Naive B cell (primary cell): ENCODE measurements at places on chromosomes 6 and 20. TPM values are rescaled to one million over a fixed set of nuclear protein-coding genes. Genes with fewer than 3 reads are reported as not detected.

- no peak for DNase-seq
Measured at GRCh38 chr6:106098383-106099234, 12.5 kb downstream of the PRDM1 start.

GRCh38 chr20:31617432-31618104 is 12.5 kb downstream of the ID1 start:
- DNase-seq, result peak; percentile 28

DNA sequence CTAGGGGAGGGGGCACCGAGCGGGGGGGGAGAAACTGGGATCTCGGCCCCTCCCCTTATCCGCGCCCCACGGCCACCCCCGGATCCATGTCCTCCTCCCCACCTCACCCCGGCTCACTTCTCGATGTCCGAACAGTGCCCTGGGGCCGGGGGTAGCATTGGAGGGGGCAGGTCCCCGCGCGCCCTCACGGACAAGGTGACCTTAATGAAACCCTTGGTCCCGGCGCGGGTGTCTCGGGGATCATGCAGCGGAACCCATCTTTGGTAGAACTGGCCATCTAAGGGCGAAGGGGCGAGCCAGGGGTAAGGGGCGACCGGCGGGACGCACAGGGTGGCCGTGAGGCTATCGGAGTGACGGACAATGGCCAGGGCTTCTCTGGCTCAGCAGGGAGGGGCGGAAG is 13.6 kb upstream of the SPAG4 start:
- DNase-seq, result no peak

- no peak for DNase-seq
Measured at GRCh38 chr20:24993337-24994185, 1.0 kb upstream of the APMAP start.

DNA sequence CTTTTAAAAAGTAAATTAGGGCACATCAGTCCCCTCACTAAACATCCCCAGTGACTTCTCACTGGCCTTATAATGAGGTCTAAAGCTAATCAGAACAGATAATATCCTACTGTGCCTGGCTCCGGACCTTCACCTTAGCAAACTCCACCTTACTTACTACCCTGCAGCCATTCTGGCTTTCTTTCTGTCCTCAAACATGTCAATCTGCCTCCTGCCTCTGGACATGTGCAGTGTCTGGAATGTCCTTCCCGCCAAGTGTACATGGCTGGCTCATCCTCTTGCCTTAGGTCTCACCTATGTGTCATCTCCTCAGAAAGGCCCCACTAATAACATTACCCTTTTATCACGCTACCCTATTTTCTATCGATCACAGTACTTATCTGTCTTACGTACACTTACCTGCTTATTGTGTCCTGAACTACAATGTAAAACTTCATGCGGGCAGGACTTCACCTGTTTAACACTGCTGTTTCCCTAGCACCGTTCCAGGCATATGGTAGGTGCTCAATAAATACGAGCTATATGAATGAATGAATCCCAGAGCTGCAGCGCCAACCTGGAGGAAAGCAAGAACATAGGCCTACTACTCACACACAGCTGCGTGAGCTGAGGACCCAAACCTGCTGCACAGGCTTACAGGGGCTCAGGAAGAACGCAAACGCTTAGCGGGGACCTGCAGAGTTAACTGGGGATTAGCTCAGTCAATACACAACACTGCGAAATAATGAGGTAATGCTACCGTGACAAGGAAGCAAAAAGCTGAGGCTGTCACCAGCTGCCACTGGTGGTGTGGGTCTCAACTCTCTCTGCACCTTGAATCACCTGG is 991 bp downstream of the UQCC2 start:
- no peak for DNase-seq

- DNase-seq, result no peak
Measured at GRCh38 chr6:139708337-139709199, 334.1 kb upstream of the CITED2 start.

GRCh38 chr20:35767683-35768481 is 3.9 kb upstream of the PHF20 start:
- peak; percentile 80 for DNase-seq

GRCh38 chr6:20204512-20204894 is 7.8 kb downstream of the MBOAT1 start:
- DNase-seq, result no peak

DNA sequence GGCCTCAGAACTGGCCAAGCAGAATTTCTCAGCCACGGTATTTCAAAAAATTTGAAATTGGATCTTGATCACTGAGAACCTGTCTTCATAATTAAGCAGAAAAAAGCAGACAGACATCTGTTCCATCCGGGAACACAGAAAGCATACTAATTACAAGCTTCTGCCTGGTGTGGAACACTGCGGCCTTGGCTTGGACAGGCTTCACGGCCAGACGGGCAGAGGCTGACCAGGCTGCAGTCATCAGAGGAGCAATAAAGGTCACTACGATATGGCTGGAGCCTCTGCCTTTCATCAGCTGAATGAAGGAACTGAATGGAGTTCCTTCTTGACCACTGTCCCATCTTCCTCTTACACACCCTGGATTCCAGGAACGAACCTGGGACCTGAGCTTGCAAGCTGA is 3.9 kb upstream of the NRSN1 start:
- DNase-seq, result no peak

- DNase-seq, result no peak
Measured at GRCh38 chr20:21522481-21523280, 8.8 kb upstream of the NKX2-2 start.

DNA sequence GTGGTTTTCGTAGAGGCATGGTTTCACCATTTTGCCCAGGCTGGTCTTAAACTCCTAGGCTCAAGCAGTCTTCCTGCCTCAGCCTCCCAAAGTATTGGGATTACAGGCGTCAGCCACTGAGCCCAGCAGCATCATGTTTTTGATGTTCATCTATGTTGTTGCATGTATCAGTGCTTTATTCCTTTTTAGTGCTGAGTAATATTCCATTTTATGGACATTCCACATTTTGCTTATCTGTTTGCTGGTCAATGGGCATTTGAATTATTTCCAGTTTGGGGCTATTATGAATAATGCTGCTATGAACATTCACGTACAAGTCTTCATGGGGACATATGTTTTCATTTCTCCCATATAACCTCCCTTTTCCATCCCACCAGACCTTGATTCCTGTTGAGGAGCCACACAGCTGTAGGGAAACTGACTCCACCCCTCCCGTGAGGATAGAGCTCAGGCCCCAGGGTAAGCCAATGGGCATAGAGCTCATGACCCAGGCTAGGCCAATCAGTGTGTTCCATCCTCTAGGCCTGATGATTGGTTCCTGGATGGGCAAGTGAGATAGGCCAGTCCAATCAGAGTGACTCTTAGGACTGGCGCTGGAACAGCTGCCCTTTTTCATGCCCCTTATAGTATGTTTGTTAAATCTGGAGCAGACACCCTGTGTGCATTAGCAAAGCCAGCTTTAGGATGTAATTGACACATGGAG is 49.5 kb downstream of the DLGAP4 start:
- DNase-seq, result no peak

GRCh38 chr6:345747-346385 is 45.7 kb upstream of the IRF4 start:
- no peak for DNase-seq

DNA sequence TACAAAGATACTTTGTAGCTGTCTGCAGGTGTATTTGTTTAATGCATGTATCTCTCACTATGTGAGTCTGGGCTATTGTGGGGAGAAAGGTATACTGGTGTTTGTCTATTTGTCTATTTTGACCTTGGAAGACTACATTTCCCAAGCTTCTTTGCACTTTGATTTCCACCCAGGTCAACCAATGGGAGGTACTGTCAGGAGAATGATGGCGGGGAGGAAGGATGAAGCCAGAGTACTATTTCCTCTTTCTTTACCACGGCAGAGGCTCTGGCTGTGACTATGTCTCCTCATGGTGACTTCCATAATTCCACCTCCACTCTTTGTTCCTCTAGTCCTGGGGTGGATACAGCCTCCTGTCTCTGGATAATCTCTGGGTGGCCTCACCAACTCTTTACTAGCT is 23.1 kb downstream of the LBP start:
- DNase-seq, result no peak

GRCh38 chr6:20757761-20758160 is 223.5 kb downstream of the CDKAL1 start:
- no peak for DNase-seq

GRCh38 chr6:31037169-31037568 is 26.9 kb downstream of the MUC22 start:
- no peak for DNase-seq

DNA sequence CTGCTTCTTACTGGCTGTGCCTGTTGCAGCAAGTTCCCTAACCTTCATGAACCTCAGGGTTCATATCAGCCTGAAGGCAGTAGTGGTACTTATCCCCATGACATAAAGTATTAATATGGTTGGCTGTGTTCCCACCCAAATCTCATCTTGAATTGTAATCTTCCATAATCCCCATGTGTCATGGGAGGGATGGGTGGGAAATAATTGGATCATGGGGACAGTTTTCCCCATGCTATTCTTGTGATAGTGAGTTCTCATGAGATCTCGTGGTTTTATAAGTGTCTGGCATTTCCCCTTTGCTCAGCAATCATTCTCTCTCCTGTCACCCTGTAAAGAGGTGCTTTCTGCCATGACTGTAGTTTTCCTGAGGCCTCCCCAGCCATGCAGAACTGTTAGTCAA is 61.8 kb downstream of the FAM229B start:
- DNase-seq, result no peak

- DNase-seq, result no peak
Measured at GRCh38 chr6:12944001-12944400, 227.4 kb downstream of the PHACTR1 start.

GRCh38 chr6:135722190-135722589 is 129.3 kb upstream of the PDE7B start:
- no peak for DNase-seq

DNA sequence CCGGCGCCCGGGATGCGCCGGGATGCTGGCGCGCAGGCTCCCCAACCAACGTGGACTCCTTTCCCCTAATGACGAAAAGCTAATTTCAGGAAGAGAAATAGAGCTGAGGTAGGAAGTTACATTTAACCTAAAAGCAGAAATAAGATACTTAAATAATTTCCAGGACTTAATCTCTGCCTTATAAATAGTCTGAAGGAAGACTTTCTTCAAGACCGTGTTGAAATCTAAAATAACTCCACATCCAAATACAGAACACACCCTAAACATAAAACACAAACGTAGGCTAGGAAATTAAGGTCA is 1.3 kb downstream of the ASF1A start:
- no peak for DNase-seq

GRCh38 chr6:31400467-31401289 is 2.7 kb upstream of the MICA start:
- DNase-seq, result peak; percentile 69

DNA sequence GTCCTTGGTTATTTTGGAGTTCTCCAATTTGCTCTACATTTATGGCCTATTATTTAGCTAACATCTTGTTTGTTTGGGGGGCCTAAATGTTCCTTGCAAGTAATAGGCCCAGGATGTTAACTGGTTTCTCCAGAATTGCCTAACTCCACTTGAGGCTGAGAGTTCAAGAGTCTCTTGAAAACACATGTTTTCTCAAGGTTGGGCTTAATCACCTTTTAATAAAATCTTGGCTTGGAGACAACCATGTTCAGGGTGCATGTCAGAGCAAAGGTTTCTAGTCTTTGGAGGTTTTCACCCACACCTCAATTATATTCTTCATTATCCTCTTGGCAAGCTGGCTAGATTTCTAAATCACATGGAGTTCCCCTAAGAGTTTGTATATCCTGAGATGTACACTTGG is 54.2 kb downstream of the KLHL31 start:
- DNase-seq, result no peak

DEFB124 gene
- polyA plus RNA-seq, result not detected

ACAT2 gene
- 20.8 TPM for polyA plus RNA-seq

GRM1 gene
- not detected for polyA plus RNA-seq

SPATA2 gene
- polyA plus RNA-seq, result 8.5 TPM

KIZ gene
- 22.7 TPM for polyA plus RNA-seq

TP53INP2 gene
- polyA plus RNA-seq, result 1.2 TPM

IER3 gene
- not detected for polyA plus RNA-seq

FNDC1 gene
- not detected for polyA plus RNA-seq

MYLK4 gene
- not detected for polyA plus RNA-seq

FAM217A gene
- polyA plus RNA-seq, result not detected

KIF6 gene
- polyA plus RNA-seq, result not detected

ULBP1 gene
- polyA plus RNA-seq, result not detected

UST gene
- 4.0 TPM for polyA plus RNA-seq
